ENCODE measurements at places on chromosomes 1 and 21. TPM values are rescaled to one million over a fixed set of nuclear protein-coding genes. Genes with fewer than 3 reads are reported as not detected.

Gene S100A8
- 67.3 TPM for total RNA-seq

Gene MYBPH
- total RNA-seq: 27.7 TPM

Gene TSPAN2
- 6.8 TPM for total RNA-seq

Gene HAO2
- total RNA-seq: not detected

Gene SH2D1B
- total RNA-seq: 0.52 TPM

Gene LGR6
- 0.52 TPM for total RNA-seq

Gene FOXO6
- 2.6 TPM for total RNA-seq

Gene NUF2
- total RNA-seq: 1.0 TPM

Gene BGLAP
- 1.0 TPM for total RNA-seq

Gene HJV
- total RNA-seq: 439 TPM

Gene ADAM30
- not detected for total RNA-seq

Gene SPRR2A
- total RNA-seq: not detected

Gene BARHL2
- total RNA-seq: not detected

Gene SYTL1
- under 0.01 TPM for total RNA-seq

Gene NFYC
- 28.2 TPM for total RNA-seq

Gene CFHR2
- not detected for total RNA-seq

Gene LCE1D
- total RNA-seq: not detected

Gene GUCA2A
- total RNA-seq: not detected

Gene SYT14
- total RNA-seq: under 0.01 TPM

Gene SLC9C2
- under 0.01 TPM for total RNA-seq
